ENCODE measurements at places on chromosomes 2 and 18.

DNA sequence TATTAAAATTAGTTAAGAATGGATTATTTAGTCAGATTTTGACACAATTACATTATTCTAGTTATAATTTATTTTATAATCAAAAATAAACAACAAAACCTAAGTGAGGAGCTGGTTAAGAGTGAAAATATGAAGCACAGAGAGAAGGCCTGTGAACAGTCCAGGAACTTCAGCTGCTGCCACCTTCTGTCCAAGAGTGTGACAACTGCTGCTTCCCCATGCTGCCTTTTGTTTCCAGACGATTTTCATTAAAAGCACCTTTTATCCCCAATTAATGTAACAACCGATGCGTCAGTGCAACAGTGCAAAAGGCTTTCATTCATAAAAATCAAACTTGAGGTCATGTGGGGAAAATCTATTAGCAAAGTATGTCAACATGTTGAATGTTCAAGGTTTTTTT is 363.6 kb downstream of the CTNNA2 start:
- no peak overlapping the region for H3K27ac ChIP-seq
- no peak for DNase-seq
- H3K27me3 ChIP-seq, result no peaks in the 10 kb centered on the region
- no peaks in the 10 kb centered on the region for H3K36me3 ChIP-seq

DNA sequence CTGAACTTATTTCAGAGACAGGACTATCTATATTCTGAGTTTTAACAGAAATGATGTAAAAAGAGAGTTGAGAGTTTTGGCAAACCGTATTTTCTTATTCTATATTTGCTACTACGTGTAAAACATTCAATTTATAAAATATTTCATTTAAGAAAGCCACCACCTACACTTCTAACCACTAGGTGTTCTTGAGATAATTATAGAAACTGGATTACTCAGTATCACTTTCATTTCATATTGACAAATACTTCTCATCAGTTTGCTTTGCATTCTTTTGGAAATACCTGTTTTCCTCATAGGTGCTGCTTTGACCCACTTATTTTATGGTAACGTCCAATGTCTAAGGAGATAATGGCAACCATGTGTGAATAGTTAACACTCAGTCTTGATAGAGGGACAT is 103.3 kb upstream of the LYPD1 start:
- no peak for DNase-seq
- no peaks in the 10 kb centered on the region for H3K4me1 ChIP-seq
- H3K36me3 ChIP-seq, result no peaks in the 10 kb centered on the region
- H3K4me3 ChIP-seq, result no peak overlapping the region
- H3K27me3 ChIP-seq, result no peaks in the 10 kb centered on the region

DNA sequence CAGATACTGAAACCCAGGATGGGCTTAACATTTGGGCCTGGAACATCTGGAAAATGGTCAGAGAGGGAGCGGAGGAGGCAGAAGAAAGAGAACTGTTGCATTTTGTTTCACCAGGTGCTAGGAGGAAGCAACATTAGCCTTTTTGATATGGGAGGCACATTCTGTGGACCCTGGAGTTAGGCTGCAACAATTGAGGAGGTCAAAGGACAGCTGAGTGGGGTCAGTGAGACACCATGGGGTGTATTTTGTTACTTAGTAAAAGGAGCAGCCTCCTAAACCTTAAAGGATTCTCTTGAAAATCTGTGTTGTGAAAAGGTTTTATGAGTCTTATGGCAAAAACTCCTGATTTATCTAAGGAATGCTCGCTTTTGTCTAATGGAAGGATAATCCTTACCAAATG is 124.9 kb downstream of the GREB1L start:
- no peak for DNase-seq
- H3K36me3 ChIP-seq, result no peaks in the 10 kb centered on the region
- H3K4me3 ChIP-seq, result no peak overlapping the region
- no peaks in the 10 kb centered on the region for H3K27me3 ChIP-seq
- H3K4me1 ChIP-seq, result no peaks in the 10 kb centered on the region
- H3K27ac ChIP-seq, result no peak overlapping the region

- H3K27me3 ChIP-seq, result no peaks in the 10 kb centered on the region
- no peaks in the 10 kb centered on the region for H3K36me3 ChIP-seq
- no peak overlapping the region for H3K4me3 ChIP-seq
- no peaks in the 10 kb centered on the region for H3K4me1 ChIP-seq
Observed at GRCh38 chr18:3675994-3676393, 226.0 kb downstream of the TGIF1 start.

GRCh38 chr18:21930177-21930576 is 189.6 kb downstream of the MIB1 start:
- H3K27ac ChIP-seq, result no peak overlapping the region
- no peaks in the 10 kb centered on the region for H3K27me3 ChIP-seq
- H3K4me3 ChIP-seq, result no peak overlapping the region

- no peak overlapping the region for H3K4me3 ChIP-seq
- H3K4me1 ChIP-seq, result no peaks in the 10 kb centered on the region
- no peaks in the 10 kb centered on the region for H3K27me3 ChIP-seq
- no peaks in the 10 kb centered on the region for H3K36me3 ChIP-seq
Observed at GRCh38 chr2:102094917-102095316, 47.6 kb upstream of the IL1R1 start.

- peaks cover 16% of the 10 kb centered on the region for H3K4me1 ChIP-seq
- peak; percentile 80 for DNase-seq
- no peak overlapping the region for H3K4me3 ChIP-seq
- no peaks in the 10 kb centered on the region for H3K36me3 ChIP-seq
Observed at GRCh38 chr2:112869258-112869842, 32.8 kb upstream of the IL1B start.

DNA sequence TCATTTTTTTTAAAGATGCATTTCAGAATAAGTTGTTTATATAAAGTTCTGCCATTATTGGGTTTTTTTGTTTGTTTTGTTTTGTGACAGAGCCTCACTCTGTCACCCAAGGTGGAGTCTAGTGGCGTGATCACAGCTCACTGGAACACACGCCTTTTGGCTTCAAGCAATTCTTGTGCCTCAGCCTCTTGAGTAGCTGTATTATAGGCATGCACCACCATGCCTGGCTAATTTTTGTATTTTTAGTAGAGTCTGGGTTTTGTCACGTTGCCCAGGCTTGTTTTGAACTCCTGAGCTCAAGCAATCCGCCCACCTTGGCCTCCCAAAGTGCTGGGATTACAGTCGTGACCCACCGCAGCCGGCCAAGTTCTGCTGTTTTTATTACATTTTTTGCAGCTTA is 72.3 kb downstream of the R3HDM1 start:
- H3K27me3 ChIP-seq, result no peaks in the 10 kb centered on the region
- no peaks in the 10 kb centered on the region for H3K4me1 ChIP-seq
- H3K4me3 ChIP-seq, result no peak overlapping the region
- no peak for DNase-seq
- H3K27ac ChIP-seq, result no peak overlapping the region
- peaks cover 40% of the 10 kb centered on the region for H3K36me3 ChIP-seq

DNA sequence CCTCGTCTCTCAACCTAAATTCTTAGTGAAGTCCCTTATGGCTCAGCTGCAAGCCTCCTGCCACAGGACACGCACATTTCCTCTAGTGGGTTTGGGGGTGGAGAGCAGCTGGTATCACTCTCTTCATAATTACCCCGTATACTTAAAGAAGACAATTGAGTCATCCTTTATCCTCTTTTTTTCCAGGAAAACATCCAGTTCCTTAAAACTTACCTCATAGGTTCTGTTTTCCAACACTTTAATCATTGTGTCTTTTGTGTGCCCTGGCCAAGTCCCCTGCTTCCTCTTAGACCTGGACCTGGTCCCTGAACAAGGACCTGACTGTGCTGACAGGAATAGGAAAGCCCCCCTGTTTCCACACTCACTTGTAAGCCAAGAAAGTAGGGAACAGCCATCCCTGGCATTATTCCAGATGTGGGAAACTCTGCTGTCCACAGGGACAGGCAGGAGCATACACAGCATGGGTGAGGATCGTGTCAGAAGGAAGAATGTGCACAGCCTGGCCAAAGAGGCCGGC is 42.3 kb upstream of the MYO1B start:
- no peak overlapping the region for H3K27ac ChIP-seq
- no peak for DNase-seq
- no peaks in the 10 kb centered on the region for H3K27me3 ChIP-seq
- no peaks in the 10 kb centered on the region for H3K4me1 ChIP-seq

GRCh38 chr2:75099521-75099922 is 99.8 kb downstream of the TACR1 start:
- H3K27ac ChIP-seq, result no peak overlapping the region
- no peaks in the 10 kb centered on the region for H3K36me3 ChIP-seq
- H3K4me3 ChIP-seq, result no peak overlapping the region
- no peaks in the 10 kb centered on the region for H3K4me1 ChIP-seq
- H3K27me3 ChIP-seq, result no peaks in the 10 kb centered on the region

DNA sequence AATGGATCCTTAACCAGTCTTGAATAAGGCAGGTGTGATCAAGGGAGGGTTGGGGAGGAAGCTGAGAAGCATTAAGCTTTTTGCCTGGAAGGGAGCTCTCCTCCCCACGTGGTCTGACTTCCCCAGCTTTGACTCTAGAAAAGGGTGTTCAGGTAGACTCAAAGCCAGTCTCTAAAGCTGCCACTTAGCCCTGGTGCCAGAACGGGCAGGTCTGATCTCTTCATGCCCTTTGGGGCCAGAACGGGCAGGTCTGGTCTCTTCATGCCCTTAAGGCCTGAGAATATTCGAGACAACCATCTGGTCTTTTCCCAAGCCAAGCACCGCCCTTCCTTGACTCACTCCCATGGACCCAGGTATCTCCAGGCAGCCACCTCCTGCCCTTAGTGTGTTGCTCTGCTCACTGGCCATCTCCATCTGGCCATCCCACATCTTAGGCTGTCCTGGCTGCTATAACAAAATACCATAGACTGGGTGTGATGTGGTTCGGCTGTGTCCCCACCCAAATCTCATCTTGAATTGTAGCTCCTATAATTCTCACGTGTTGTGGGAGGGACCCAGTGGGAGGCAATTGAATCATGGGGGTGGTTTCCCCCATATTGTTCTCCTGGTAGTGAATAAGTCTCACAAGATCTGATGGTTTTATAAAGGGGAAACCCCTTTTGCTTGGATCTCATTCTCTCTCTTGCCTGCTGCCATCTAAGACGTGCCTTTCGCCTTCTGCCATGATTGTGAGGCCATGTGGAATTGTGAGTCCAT is 59.4 kb downstream of the SNORC start:
- no peak for DNase-seq
- no peak overlapping the region for H3K27ac ChIP-seq
- H3K27me3 ChIP-seq, result peaks cover 28% of the 10 kb centered on the region
- H3K36me3 ChIP-seq, result no peaks in the 10 kb centered on the region
- H3K4me1 ChIP-seq, result peaks cover 25% of the 10 kb centered on the region

GRCh38 chr2:121689356-121689755 is 40.1 kb upstream of the CLASP1 start:
- H3K27ac ChIP-seq, result no peak overlapping the region
- no peak for DNase-seq
- H3K4me1 ChIP-seq, result peaks cover 5% of the 10 kb centered on the region
- H3K27me3 ChIP-seq, result no peaks in the 10 kb centered on the region

GRCh38 chr18:61085036-61085435 is 248.2 kb upstream of the CDH20 start:
- H3K36me3 ChIP-seq, result no peaks in the 10 kb centered on the region
- H3K27ac ChIP-seq, result no peak overlapping the region
- H3K4me3 ChIP-seq, result no peak overlapping the region
- H3K4me1 ChIP-seq, result no peaks in the 10 kb centered on the region
- no peak for DNase-seq

GRCh38 chr2:3326871-3327270 is 50.7 kb downstream of the EIPR1 start:
- H3K27ac ChIP-seq, result no peak overlapping the region
- DNase-seq, result no peak
- H3K4me3 ChIP-seq, result no peak overlapping the region

DNA sequence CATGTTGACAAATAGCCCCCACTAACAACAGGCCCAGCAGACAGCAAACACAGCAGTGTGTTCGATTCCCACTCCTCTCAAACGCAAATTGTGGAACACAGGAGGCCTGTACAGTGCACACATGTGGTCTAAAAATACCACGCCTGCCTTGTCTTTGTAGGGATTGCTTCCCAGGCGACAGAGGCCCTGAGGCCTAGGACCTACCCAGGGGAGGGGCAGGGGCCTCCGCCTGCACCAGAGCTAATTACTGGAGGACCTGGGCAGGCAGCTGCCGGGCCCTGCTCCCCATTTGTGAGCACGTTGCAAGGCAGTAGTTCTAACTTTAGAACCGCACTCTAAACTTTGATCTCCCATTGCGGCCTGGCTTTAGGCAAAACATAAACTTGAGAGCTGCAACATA is 316.0 kb downstream of the TXNL1 start:
- H3K27me3 ChIP-seq, result no peaks in the 10 kb centered on the region
- no peaks in the 10 kb centered on the region for H3K36me3 ChIP-seq
- no peak overlapping the region for H3K27ac ChIP-seq
- H3K4me1 ChIP-seq, result no peaks in the 10 kb centered on the region
- DNase-seq, result peak; percentile 36

DNA sequence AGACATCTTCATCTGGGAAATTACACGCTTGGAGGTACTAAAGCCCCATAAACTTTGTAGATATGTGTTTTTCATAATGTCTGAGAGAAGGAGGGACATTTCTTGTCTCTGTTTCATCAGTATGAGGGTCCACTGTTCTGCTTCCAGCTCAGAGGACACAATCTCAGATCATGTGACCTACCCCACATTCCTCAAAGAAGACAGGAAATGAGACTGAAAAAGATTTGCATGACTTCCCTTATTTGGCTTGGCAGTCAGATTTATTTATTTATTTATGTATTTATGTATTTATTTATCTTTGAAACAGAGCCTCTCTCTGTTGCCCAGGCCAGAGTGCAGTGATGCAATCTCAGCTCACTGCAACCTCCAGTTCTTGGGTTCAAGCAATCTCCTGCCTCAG is 463.7 kb upstream of the RGPD4 start:
- H3K4me3 ChIP-seq, result no peak overlapping the region
- H3K4me1 ChIP-seq, result no peaks in the 10 kb centered on the region
- no peak for DNase-seq
- H3K27me3 ChIP-seq, result no peaks in the 10 kb centered on the region
- no peaks in the 10 kb centered on the region for H3K36me3 ChIP-seq

- no peak for DNase-seq
- no peak overlapping the region for H3K27ac ChIP-seq
- H3K4me3 ChIP-seq, result no peak overlapping the region
- peaks cover 20% of the 10 kb centered on the region for H3K4me1 ChIP-seq
Observed at GRCh38 chr2:71601136-71602114, 148.1 kb downstream of the DYSF start.

DNA sequence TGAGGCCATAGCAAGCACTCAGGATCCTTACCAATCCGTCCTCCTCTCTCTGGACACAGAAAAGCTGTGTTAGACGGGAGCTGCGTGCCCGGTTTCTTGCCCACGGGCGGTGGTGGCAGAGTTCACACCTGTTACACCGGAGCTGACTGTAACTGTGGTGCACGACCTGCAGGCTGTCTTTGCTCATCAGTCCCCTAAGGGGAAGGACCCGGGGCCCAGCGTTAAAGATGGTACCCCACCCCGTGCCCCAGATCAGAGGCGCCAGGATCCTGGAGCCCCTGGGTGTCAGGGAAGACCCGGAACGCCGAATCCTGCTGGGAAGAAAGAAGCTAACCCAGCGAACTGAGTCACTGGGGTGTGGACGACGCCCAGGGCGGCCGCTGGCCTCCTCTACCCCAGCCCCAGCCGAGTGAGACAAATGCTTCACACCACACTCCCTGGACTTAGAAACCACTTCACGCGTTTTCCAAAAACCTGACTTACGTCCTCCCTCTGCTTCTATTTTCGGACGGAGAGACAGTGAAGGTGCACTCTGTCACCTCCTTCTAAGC is 293.6 kb upstream of the SALL3 start:
- H3K4me1 ChIP-seq, result no peaks in the 10 kb centered on the region
- peaks cover 8% of the 10 kb centered on the region for H3K27me3 ChIP-seq
- no peak for DNase-seq
- no peaks in the 10 kb centered on the region for H3K36me3 ChIP-seq
- H3K27ac ChIP-seq, result no peak overlapping the region
- H3K4me3 ChIP-seq, result no peak overlapping the region
